ENCODE measurements at places on chromosomes 2 and 18.

DNA sequence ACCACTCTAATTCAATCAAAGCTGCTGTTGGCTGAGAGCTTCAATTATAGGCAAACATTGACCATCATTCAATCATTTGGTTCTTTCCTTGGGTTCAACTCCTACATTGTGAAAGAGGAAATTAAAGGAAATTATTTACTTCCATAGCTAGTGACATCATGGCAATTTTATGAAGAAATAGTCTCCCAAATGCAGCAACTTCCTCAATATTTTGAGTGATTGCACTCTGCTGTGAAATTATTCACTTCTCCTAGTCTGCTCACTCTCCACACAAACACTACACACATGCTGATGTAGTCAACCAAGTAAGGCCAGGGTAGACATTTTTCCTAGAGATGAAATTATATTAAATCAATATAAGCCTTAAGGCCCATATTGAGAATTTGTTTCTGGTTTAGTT lies 86.7 kb upstream of the NCKAP5 start:
- no peak for DNase-seq

GRCh38 chr2:78416625-78417300 lies 608.7 kb upstream of the REG3G start:
- DNase-seq: no peak

DNA sequence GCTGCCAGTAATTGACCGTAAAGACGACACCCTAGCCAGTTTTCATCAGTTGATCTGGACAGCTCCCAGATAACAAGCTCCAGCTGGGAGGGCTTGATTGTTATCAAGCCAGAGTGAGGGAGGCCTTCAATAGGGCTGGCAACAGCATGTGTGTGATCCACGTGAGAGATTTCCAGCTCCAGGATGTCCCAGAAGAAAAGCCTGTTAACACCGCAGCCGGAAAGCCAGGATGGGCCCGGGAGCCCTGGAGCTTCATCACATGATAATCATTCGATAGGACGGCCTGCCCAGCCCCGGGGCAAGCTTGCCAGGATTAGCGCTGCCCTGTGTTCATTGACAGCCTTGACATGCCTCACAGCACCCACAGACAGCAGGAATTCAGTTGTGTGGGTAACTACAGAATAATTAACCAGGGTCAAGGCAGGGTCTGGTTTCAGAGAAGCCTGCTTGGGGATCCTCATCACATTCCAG lies 182.5 kb downstream of the C1D start:
- DNase-seq: no peak

DNA sequence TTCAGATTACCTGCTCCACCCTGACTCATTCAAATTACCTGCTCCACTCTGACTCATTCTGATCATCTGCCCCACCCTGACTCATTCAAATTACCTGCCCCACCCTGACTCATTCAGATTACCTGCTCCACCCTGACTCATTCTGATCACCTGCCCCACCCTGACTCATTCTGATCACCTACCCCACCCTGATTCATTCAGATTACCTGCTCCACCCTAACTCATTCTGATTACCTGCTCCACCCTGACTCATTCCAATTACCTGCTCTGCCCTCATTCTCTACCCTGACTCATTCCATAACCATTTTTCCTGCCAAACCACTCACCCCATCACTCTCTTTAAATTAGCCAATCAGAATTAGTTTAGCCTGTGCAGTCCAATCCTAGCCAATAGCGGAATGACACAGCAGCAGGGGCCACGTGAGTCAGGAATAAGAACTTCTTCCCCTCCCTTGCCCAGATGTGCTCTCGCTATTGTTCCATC lies 26.2 kb downstream of the CFAP53 start:
- DNase-seq: no peak
